ENCODE measurements at places on chromosomes 6 and 20.

GRCh38 chr6:129476810-129477209 is 233.2 kb downstream of the ARHGAP18 start:
- no peak for DNase-seq

DNA sequence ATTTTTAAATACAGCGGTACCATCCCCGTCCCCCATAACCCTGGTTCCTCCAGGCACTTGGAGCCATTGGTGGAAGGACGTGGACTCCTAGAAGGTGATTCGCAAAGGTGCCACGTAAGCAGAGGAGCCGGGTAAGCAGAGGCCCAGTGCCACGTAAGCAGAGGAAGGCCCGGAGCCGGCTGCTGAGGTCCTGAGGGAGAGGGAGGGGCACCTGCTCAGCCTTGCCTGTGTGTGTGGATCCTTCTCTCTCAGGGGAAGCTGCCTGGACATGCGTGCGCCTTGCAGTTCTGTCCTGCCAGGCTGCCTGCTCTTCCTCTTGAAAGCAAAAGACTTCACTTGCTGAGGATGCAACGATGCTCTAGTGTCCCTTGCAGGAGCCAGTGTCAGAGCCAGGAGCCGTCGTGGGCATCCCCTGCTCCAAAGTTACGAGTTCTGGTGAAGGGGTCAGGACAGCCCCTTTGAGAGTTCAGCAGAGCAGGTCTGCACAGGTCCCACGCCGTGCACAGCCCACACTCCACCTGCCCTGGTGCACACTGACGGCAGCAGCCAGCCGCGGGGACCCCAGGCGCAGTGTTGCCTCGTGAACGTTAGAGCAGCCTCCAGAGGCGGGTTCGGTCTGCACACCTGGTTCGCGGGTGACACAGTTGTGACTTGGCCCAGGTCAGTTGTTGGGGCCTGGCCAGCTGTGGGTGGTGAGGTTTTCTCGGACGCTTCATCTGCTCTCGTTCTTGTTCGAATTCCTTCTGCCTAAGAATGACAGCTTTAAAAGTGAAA is 1.9 kb upstream of the NKAIN4 start:
- no peak for DNase-seq

GRCh38 chr6:143592335-143592734 is 80.8 kb upstream of the FUCA2 start:
- no peak for DNase-seq

DNA sequence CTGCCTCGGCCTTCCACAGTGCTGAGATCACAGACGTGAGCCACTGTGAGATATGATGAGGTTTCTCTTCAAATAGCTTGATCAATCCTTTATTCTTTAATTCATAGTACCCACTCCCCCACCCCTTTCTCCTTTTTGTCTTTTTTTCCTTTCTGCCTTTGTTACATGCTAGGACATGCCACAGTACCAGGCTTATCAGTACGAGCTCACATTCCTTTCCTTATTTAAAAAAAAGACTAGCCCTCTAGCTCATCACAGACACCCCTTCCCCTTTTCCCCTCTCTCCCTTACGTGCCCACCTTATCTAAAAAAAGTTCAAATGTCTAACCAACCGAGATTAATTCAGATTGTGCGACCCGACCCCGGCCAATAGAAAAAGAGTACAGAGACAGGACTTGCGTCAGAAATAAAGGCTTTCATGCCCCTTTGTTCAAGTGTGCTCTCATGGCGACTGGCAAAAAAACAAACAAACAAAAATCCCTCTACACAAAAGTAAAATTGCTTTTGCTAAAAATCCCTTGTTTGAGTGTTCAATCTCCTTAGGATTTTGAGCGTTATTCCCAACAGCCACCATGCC is 49.2 kb downstream of the MRAP2 start:
- DNase-seq: no peak

DNA sequence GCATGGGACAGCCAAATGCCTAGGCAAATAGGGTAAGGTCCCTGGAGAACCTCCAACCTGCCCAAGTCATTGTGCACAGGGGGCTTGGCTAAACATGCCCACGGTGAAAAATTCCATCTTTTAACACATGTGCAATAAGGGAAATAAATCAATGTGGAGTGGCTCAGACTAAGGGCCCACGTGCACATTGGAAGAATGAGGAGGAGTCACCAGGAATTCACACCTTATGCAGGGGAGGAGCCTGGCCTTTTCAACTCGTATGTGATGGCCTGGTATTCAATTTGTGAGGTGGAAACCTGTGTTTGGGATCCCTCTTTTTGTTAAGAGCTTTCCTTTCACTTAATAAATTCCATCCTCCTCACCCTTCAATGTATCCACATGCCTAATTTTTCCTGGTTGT is 12.6 kb downstream of the C6orf52 start:
- no peak for DNase-seq

GRCh38 chr6:33897189-33897780 is 93.5 kb upstream of the MLN start:
- DNase-seq: no peak
